Islet precursor cell (in vitro differentiated cells): ENCODE measurements at places on chromosomes 12 and 14.
A peak's percentile ranks its signal among the peaks of the same experiment; 100 is the strongest.

DNA sequence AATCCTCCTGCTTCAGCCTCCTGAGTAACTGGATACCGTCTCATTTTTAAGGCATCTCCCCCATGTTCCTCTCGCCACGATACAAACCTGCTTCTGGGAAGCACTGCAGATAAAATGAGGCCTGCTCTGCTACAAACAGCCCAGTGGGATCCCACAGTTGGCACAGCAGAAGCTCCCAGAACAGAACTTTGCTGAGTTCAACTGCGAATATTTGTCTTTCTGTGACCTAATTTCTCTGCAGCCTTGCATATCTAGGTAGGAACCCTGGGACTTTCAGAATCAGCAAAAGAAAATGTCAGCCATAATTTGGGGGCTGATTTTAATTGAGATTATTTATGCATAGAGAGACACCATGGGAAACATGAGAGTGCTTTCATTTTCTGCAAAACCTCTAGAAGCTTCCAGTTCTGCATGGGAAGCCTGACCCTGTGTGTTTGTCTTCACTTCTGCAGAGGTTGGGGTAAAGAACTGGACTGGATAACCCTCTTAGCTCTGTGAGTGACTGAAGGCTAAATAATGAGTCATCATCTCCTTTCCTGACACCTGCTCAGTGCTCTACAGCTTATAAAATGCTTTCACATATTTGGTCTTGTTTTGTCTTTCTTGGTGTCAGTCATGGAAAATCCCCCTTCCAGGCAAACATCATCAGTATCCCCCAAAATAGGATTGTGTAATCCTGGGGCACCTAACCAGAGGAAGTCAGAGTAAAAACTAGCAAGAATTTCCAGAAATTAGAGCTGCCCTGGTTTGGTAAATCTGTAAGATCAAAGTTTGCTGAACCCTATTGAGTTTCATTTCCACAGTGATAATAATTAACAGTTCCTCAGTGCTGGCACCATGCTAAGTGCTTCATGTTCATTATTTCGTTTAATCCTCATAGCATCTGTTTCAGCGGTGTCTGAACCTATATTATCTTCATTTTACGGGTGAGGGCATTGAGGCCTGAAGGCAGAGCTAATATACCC, 185.8 kb downstream of the SLC15A4 start:
- DNase-seq: no peak

GRCh38 chr12:51531978-51532497, 59.0 kb upstream of the SCN8A start:
- peak; percentile 96 for DNase-seq

GRCh38 chr12:118356809-118357256, 15.9 kb downstream of the TAOK3 start:
- no peak for DNase-seq

GRCh38 chr12:59453475-59453874, 142.4 kb upstream of the SLC16A7 start:
- no peak for DNase-seq

- DNase-seq: peak; percentile 33
Observed at GRCh38 chr14:98956181-98956580, 315.8 kb downstream of the BCL11B start.

- no peak for DNase-seq
Observed at GRCh38 chr14:22303589-22304195, 285.3 kb downstream of the DAD1 start.

DNA sequence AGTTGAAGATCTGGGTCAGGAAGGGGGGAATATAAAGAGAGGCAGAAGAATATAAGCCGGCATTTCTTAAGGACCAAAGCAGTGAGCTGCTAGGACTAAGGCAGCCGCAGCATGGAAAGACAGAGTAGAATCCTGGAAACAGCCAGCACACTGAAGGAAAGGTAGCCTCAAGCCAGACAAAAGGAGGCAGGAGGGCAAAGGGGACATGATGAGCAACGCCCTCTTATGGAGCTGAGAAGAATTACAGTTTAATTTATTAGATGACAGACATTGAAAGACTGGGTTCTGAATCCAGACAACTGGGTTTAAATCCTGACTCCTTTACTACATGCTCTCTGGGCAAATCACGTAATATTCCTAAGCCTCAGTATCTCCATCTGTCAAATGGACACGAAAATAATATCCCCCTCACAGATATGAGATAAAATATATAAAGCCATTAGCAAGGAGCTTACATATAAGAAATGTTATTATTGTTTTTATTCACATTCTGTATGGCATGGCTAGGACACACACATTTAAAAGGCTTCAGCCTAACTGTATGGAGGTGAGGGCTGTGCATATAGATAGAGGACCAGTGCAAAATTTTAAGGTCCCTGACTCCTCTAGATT, 8.1 kb upstream of the PCED1B start:
- no peak for DNase-seq

- no peak for DNase-seq
Observed at GRCh38 chr12:59716043-59716442, 120.2 kb downstream of the SLC16A7 start.

- DNase-seq: no peak
Observed at GRCh38 chr12:95168746-95169145, 48.5 kb downstream of the FGD6 start.

DNA sequence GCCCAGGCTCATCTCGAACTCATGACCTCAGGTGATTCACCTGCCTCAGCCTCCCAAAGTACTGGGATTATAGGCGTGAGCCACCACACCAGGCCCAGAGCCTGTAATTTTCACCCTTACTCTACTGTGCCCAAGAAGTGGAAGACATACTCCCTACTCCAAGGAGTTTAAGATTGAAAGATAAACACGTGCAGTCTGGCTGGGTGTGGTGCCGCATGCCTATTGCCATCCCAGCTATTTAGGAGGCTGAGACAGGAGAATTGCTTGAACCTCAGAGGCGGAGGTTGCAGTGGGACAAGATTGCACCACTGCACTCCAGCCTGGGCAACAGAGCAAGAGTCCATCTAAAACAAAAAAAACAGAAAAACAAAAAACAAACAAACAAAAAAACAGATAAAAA, 90.0 kb downstream of the NINJ2 start:
- DNase-seq: peak; percentile 27

GRCh38 chr14:63205866-63206265, 1.6 kb downstream of the RHOJ start:
- no peak for DNase-seq

DNA sequence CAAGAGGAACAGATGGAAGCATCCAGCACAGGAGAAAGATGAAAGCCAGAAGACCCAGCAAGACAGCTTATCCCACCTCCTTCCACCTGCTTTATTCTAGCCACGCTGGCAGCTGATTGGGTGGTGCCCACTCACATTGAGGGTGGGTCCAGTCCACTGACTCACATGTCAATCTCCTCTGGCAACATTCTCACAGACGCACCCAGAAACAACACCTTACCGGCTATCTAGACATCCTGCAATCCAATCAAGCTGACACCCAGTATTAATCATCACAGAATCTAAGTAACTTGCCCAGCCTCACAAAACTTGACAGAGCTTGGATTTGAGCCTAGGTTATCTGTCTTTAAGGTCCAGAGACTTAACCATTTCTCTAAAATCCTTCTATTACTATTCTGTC, 208.9 kb downstream of the PAH start:
- DNase-seq: no peak

GRCh38 chr12:29334937-29335336, 46.0 kb downstream of the ERGIC2 start:
- no peak for DNase-seq

DNA sequence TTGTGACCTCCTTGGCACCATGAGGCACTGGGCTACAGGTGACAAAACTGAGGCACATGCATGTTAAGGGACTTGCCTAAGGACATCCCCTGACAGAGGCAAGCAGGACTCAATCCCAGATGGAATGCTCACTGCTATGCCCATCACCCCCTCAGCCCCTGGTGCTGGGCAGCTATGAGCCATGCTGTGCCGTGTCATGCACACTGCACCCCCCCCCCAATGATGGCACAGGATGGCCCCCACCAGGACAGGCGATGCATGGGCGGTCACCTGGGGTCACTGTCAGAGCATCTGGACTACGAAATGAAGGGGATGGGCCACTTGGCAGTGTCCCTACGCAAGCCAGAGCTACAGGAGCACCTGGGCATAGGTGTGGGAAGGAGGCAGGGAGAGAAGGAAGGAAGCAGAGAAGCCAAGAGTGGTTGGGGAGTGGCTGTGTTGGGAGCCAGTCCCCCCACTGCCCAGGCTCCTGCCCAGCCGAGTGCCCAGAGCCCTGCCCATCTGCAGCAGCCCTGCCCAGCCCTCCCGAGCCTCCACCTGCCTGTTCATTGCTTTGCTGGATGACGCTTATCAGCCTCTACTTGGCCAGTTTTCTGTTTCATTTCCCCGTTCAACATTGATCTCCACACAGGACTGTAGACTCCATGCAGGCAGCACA, 84.9 kb upstream of the DIO3 start:
- no peak for DNase-seq

GRCh38 chr12:97005646-97006045, 98.6 kb downstream of the NEDD1 start:
- DNase-seq: no peak

- peak; percentile 82 for DNase-seq
Observed at GRCh38 chr12:31756977-31757420, 28.2 kb upstream of the AMN1 start.

GRCh38 chr14:56002876-56003625, 115.2 kb upstream of the PELI2 start:
- DNase-seq: no peak

DNA sequence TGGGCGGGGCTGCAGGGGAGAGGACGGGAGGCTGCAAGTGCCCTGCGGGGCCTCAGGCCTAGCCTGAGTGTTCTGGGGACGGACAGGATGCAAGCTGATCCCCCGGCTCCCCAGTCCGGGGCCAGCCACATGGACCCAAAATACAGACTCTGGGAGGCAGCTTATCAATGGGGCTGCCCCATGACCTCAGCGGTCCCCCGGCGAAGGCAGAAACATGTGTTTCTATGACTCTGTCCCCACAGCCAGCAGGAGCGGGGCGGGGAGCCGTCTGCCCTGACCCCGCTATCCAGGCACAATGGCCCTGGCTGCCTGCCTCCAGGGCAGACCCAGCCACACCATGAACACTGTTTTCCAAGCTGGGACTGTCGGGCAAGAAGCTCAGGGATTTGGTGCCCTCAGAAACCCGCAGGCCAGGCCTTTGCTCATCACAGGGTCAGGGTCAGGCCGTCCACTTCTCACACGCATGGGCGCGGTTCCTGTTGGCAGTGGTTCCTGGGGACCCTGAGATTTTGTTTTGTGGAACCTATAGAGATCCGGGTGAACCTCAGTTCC, 75.0 kb downstream of the RFLNA start:
- DNase-seq: no peak

- no peak for DNase-seq
Observed at GRCh38 chr14:98174041-98174440, 1098.0 kb downstream of the BCL11B start.

DNA sequence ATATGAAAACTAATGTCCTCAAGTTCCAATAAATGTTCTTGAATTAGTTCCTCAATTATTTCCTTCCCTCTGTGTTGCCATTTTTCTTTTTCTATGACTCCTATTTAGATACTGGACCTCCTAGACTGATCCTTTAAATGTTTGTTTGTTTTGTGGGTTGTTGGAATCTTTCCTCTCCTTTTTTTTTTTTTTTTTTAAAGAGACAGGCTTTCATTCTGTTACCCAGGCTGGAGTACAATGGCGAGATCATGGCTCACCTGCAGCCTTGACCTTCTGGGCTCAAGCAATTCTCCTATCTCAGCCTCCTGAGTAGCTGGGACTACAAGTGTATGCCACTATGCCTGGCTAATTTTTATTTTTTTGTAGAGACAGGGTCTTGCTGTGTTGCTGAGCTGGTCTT, 9.6 kb downstream of the PRKAG1 start:
- DNase-seq: no peak

- DNase-seq: no peak
Observed at GRCh38 chr14:40025101-40025500, 592.9 kb upstream of the FBXO33 start.

GRCh38 chr14:101733211-101733610, 28.3 kb upstream of the PPP2R5C start:
- peak; percentile 52 for DNase-seq

DNA sequence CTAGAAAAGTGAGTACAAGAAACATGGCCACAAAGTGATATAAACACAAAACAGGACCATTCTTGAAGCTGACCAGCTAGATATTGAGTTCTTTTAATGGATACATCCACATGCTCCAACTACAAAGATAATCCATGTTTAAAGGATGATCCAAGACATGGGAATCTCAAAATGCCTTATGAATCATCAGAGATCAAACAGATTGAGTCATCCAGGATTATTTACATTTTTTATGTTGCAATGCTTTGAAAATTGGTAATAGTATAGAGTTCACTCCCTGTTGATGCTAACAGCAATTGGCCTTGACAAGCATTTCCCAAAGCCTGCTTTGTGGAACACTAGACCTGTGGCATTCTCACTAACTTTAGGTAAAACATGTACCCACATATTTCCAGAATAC, 293.0 kb upstream of the TBX3 start:
- no peak for DNase-seq

DNA sequence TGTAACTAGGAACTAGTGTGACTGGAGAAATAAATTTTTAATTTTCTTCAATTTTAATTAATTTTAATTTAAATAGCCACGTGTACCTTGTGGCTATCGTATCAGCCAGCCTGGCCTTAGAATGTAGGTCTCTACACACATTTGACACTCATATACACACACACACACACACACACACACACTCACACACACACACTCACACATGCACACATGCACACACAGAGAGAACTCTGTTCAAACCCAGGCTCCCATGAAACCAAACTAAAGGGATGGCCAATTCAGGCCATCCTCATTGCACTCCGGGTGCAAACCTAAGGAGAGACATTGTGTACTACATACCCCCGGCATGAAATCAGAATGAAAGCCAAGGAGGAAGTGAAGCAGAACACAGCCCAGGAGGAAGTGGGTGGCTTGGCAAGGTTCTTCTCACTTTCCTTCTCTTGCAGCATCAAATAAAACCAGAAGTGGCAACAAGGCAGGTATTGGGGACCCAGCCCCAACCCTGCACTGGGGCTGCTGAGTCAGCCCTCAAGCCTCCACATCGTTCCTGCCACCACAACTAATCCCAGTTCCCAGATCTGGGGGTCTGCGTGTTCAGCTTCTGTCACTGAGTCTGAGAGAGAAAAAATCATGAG, 26.2 kb upstream of the CHPT1 start:
- no peak for DNase-seq

GRCh38 chr14:81625343-81625742, 91.7 kb upstream of the SEL1L start:
- no peak for DNase-seq
